ENCODE measurements at places on chromosomes 5 and 9. TPM values are rescaled to one million over a fixed set of nuclear protein-coding genes. Genes with fewer than 3 reads are reported as not detected.

The WDR38 gene
- not detected for total RNA-seq

The MEGF9 gene
- total RNA-seq = 14.3 TPM

- H3K36me3 ChIP-seq = no peaks in the 10 kb centered on the region
- no peak overlapping the region for H3K27ac ChIP-seq
- H3K4me3 ChIP-seq = peak overlapping the region; percentile 77
- H3K27me3 ChIP-seq = no peaks in the 10 kb centered on the region
- peaks cover 8% of the 10 kb centered on the region for H3K4me1 ChIP-seq
Measured at GRCh38 chr9:129178568-129179382, 714 bp upstream of the IER5L start.

GRCh38 chr5:179315356-179315890 lies 29.8 kb downstream of the ADAMTS2 start:
- no peak for DNase-seq
- H3K4me1 ChIP-seq = peaks cover 6% of the 10 kb centered on the region
- no peaks in the 10 kb centered on the region for H3K27me3 ChIP-seq
- H3K36me3 ChIP-seq = no peaks in the 10 kb centered on the region

GRCh38 chr5:97728920-97729319 lies 545.9 kb upstream of the RIOK2 start:
- H3K36me3 ChIP-seq = no peaks in the 10 kb centered on the region
- H3K27me3 ChIP-seq = no peaks in the 10 kb centered on the region

DNA sequence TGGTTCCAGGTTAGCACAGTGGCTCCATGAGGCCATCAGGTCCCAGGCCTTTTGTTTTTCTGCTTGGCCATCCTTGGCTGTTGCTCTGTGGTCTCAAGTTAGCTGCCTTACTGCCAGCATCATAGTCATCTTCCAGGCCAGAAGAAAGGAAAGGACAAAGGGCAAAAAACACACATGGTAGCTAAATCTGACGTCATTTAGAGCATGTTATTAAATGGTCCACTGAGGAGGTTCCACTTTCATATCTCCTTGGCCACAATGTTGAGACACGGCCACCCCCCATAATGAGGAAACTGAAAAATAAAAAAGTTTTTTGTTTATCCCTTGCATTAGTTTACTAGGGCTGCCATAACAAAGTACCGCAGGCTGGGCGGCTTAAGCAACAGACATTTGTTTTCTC lies 106.4 kb upstream of the NIPBL start:
- no peak for DNase-seq
- H3K27me3 ChIP-seq = no peaks in the 10 kb centered on the region
- no peaks in the 10 kb centered on the region for H3K4me1 ChIP-seq
- H3K36me3 ChIP-seq = no peaks in the 10 kb centered on the region
- H3K4me3 ChIP-seq = no peak overlapping the region
- no peak overlapping the region for H3K27ac ChIP-seq

All from ascending aorta (tissue), 2 donors.